ENCODE measurements at places on chromosomes 4 and X.

DNA sequence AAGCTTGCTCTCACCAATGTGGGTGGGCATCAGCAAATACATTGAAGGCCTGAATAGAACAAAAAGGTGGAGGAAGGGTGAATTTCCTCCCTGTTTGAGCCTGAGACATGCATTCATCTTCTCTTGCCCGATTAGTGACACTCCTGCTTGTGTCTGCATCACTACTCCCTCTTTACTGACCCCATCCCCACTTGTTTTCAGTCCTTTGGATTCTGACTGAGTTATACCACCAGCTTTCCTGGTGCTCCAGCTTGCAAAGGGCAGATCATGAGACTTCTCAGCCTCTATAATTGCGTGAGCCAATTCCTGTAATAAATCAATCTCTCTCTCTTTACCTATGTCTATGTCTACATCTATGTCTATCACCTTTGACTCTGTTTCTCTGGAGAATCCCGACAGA lies 47.4 kb upstream of the DYNLT3 start:
- H3K4me3 ChIP-seq: no peak overlapping the region
- H3K27me3 ChIP-seq: no peaks in the 10 kb centered on the region
- no peaks in the 10 kb centered on the region for H3K4me1 ChIP-seq
- H3K36me3 ChIP-seq: no peaks in the 10 kb centered on the region
- no peak for DNase-seq

DNA sequence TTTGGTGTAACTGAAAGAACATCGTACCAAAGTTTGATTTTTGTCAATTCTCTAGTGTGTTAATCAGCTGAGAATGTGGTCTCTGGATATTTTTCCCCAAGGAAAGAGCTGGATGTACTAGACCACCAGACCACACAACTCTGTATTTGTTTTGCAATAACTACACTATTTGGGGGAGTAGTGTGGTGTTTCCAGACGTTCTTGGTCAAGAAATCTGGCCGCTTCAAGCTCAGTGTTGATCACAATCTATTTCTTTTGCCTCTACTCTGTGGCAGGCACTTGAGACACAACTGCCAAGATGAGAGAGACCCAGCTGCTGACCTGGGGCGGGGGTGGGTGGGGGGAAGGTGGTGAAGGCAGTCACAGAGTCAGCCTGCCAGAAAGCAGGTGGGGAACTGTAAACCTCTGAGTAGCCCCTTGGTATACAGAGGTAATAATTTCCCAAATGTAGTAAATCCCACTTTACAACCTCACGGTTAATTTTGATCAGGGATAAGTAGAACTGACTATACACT lies 30.6 kb downstream of the PTTG2 start:
- H3K27me3 ChIP-seq: no peaks in the 10 kb centered on the region
- H3K4me3 ChIP-seq: no peak overlapping the region
- no peak overlapping the region for H3K27ac ChIP-seq
- H3K4me1 ChIP-seq: peaks cover 23% of the 10 kb centered on the region
- no peak for DNase-seq
- no peaks in the 10 kb centered on the region for H3K36me3 ChIP-seq

GRCh38 chr4:92968556-92968955 lies 664.8 kb downstream of the GRID2 start:
- H3K27ac ChIP-seq: no peak overlapping the region
- no peak for DNase-seq
- no peaks in the 10 kb centered on the region for H3K36me3 ChIP-seq
- peaks cover 26% of the 10 kb centered on the region for H3K4me1 ChIP-seq
- no peaks in the 10 kb centered on the region for H3K27me3 ChIP-seq

DNA sequence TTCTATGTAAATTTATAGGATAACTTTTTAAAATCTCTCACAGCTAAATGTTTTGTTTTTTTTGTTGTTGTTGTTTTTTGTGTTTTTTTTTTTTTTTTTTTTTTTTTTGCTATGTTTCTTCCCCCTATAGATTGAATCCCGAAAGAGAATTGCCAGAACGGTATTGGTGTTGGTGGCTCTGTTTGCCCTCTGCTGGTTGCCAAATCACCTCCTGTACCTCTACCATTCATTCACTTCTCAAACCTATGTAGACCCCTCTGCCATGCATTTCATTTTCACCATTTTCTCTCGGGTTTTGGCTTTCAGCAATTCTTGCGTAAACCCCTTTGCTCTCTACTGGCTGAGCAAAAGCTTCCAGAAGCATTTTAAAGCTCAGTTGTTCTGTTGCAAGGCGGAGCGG lies 4.1 kb downstream of the BRS3 start:
- no peak overlapping the region for H3K27ac ChIP-seq
- H3K4me1 ChIP-seq: no peaks in the 10 kb centered on the region
- no peak overlapping the region for H3K4me3 ChIP-seq
- no peak for DNase-seq
